Activated naive CD4-positive, alpha-beta T cell (primary cell): ENCODE measurements at places on chromosomes 7 and 10.

DNA sequence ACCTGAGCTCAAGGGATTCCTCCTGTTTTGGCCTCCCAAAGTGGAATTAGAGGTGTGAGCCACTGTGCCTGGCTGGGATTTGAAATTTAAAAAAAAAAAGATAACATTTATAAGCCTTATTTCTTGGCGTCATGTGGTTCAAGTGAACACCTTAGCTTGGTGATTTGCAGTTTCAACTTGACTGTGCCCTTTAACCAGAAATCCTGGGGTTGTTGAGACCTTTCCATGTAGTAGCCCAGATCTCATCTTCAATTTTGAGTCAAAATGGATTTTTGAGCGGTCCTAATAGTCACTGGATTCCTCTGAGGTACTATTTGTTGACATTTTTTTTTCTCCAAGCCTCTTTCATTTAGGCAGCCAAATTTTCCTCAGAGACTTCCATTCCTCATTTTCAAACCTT lies 29.5 kb upstream of the FBXW4 start:
- no peak for DNase-seq

DNA sequence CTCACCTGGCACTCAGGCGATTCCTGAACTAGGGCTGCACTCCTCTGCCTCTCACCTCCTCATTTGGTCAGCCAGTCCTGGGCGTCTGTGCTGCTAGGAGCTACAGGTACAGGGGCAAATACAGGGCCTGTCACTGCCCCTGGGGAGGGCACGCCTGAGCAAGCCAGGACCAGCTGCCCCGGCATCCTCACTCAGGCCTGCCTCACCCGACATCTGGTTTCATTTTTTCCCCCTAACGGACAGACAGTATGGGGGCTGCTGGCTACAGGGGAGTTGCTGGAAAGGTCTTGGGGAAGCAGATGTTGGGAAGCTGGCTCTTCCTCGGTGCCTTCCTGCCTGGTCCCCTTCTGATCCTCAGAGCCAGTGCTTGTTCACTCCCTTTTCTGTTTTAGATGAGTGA lies 77.3 kb upstream of the PPIF start:
- no peak for DNase-seq

- DNase-seq = no peak
Measured at GRCh38 chr7:157752832-157753291, 416.1 kb downstream of the DNAJB6 start.

DNA sequence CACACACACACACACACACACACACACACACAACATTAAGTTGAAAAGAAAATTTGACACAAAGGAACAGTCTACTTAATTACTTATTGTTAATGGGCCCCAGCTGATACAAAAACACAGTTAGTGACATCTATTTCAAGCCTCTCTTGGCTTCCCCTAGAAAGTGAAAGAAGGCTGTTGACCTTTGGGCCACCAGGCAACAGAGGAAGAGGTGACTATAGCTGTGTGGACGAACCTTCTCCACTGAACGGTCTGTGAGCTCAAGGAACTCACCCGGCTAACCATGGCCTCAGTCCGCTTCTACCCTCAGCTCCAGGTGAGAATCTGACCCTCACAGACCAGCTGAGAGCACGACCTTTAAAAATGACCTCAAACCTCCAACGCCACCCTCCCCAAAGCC lies 32.9 kb upstream of the CALN1 start:
- DNase-seq = no peak

GRCh38 chr10:17147884-17148489 lies 18.4 kb upstream of the CUBN start:
- DNase-seq = no peak

- no peak for DNase-seq
Measured at GRCh38 chr10:21724020-21724589, 190.1 kb downstream of the MLLT10 start.

DNA sequence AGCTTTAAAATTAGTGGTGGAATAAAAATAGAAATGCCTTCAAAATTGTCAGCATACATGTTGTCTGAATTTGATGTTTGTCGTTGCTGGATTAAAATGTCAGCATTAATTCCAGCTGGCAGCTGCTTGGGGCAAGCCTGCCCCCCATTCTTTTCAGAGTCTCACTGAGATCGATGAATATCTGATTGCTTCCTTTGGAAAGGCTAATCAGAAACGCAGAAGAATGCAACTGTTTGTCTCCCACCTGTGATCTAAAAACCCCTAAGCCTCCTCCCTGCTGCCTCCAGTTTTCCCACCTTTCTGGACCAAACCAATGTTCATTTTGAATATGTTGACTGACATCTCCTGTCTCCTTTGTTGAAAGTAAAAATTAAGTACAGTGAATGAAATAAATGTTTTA lies 27.9 kb upstream of the BNIP3 start:
- no peak for DNase-seq

- DNase-seq = no peak
Measured at GRCh38 chr7:128137181-128137580, 103.9 kb upstream of the LEP start.

DNA sequence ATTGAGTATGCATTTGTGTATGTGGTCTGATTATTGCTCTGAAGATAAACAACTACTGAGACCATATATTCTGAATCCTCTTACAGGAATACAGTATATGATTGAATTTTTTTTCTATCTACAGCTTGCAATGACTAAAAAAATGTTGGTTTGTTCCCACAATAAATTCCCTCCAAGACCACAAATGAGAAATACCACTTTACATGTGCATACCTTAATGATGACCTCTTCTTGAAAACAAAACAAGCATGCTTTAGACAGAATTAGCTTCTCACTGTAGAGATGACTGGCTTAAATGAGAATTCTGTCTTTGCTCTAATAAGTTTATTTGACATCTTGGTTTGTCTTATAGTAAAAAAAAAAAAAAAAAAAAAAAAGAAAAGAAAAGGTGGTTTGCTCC lies 241.5 kb downstream of the PCDH15 start:
- DNase-seq = no peak

- no peak for DNase-seq
Measured at GRCh38 chr7:113831556-113831955, 87.3 kb downstream of the PPP1R3A start.

GRCh38 chr10:93235686-93236085 lies 162.0 kb downstream of the CYP26A1 start:
- no peak for DNase-seq

GRCh38 chr10:69661414-69662172 lies 31.5 kb downstream of the FAM241B start:
- DNase-seq = no peak

DNA sequence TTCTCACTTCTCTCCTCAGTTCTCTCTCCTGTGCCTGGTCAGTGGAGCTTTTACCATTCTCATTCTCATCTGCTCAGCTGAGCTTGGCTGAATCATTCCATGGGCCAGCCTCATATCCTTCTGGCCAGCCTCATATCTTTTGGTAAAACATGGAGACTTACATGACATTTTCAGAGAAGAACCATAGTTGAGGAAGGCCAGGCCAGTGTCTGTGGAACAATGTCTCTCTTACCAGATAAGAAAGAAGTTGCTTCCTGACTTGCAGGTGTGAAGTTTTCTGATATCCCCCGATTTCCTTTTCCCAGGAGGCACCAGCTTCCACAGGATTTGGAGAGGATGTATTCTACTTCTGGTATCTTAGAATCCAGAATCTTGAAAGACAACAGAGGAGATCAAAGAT lies 24.7 kb downstream of the ST7 start:
- no peak for DNase-seq

DNA sequence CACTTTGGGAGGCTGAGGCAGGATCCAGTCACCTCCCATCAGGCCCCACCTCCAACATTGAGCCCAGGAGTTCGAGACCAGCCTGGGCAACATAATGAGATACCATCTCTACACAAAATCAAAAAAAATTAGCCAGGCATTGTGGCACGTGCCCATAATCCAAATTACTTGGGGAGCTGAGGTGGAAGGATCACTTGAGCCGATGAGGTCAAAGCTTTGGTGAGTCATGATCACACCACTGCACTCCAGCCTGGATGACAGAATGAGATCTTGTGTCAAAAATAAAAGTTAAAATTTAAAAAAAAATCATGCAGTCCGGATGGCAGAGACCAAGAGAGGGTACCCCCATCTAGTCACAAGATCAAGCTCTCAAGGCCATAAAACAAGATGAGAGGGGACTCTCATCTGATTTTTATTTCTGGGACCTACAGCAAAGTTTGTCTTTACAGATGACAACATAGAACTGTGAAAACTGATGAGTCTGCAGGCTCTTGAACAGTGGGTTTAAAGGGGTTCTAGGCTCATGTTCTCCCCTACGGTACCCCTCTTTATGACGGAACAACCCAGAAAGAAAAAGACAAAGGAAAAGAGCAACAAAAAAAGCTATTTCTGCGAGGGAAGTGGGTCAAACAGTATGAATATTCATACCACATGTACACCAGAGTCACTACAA lies 28.9 kb upstream of the CREB3L2 start:
- no peak for DNase-seq

- DNase-seq = no peak
Measured at GRCh38 chr7:51647931-51648351, 331.3 kb upstream of the COBL start.

GRCh38 chr7:151351967-151352366 lies 10.4 kb downstream of the NUB1 start:
- no peak for DNase-seq

DNA sequence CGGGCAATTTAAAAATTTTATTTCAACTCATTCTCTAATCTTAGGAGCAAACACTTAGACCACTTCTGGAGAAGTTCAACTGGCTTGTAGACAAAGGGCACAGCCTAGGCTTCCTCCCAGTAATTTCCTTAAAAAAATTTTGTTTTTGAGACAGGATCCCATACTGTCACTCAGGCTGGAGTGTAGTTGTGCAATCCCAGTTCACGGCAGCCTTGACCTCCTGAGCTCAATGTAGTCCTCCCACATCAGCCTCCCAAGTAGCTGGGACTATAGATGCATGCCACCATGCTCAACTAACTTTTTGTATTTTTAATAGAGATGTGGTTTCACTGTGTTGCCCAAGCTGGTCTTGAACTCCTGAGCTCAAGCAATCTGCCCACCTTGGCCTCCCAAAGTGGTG lies 38.4 kb downstream of the BAMBI start:
- no peak for DNase-seq

- DNase-seq = no peak
Measured at GRCh38 chr10:25104441-25104840, 70.4 kb upstream of the GPR158 start.

- DNase-seq = no peak
Measured at GRCh38 chr7:82053453-82054032, 283.7 kb upstream of the HGF start.

DNA sequence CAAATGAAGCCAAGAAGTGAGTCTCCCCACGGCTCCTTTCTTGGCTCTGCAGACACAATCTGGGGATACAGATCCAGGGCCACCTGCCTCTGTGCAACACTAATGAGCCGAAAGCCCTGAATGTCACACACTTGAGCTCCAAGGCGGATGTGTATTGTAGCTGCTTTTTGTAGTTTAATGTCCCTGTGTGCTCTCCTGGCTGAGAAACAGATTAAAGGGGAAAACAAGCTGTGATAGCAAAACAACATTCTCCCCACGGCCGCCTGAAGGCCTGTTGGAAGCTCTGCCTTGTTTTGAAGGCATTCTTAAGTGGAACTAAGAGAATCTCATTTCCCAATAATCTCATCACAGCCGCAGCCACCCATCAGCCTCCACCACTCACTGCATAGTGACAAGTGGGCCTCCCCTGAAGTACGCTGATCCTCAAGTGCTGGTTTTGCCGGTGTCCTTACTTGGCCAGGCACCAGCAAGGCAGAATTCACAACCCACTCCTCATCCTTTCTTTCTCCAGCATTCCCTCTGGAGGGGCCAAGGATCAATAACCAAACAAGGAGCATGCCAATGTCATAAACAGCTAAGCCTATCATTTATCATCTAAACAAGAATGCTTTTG lies 44.4 kb upstream of the AMPH start:
- no peak for DNase-seq

- no peak for DNase-seq
Measured at GRCh38 chr10:123574109-123574698, 92.0 kb upstream of the GPR26 start.

DNA sequence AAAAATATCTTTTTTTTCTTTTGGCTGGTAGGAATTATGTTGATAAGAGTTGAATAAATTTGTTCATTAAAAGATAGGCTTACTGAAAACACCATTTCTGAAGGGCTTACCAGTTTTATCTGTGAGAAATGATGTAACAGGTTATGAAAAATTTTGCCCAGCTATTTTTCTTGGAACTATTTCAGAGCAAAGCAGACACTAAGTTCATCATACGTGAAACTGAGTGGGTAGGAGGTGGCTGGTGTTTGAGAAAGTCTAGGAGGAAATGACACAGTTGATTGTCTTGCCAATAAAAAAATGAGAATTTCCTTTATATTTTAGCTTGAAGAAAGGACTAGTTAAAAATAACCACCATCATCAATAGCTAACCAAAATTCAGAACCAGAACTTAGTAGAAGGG lies 6.2 kb upstream of the MRC1 start:
- no peak for DNase-seq

DNA sequence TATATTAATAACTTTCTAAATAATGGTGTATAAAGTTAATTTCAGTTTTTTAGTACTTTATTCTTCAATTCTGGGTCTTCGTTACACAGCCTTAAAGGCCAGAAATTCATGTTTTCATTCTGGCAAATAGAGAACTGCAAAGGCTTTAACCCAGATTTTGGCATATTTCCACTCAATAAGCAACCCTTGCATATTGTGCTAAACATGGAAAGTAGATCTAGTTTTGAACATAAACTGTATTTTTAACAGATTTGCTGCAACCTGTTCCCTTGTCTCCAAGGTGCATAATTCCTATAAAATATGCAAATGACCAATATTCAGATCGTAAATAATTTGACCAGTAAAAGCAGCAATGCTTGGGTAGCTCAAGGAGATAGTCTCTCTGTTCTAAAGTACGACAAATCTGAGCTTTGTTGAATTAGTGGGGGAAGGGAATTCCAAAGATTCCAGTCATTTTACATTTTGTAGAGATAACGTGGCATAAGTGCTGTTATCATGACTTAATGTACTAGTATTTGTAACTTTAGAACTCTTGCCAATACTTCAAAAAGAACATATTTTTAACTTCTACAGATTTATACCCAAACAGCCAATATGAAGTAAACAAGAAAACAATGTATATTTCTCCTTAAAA lies 46.4 kb upstream of the RSBN1L start:
- DNase-seq = no peak

- DNase-seq = no peak
Measured at GRCh38 chr7:38393874-38394273, 120.4 kb upstream of the TARP start.
